Hematopoietic multipotent progenitor cell treated with erythropoietin and hydrocortisone succinate and interleukin-3 and kit ligand, for 4 days (in vitro differentiated cells): ENCODE measurements at places on chromosomes 12 and 14.
A peak's percentile ranks its signal among the peaks of the same experiment; 100 is the strongest.

- peak; percentile 63 for DNase-seq
Measured at GRCh38 chr12:112664569-112664968, 127.0 kb upstream of the RPH3A start.

- DNase-seq, result peak; percentile 92
Measured at GRCh38 chr14:105294142-105294597, 6.6 kb downstream of the BRF1 start.

DNA sequence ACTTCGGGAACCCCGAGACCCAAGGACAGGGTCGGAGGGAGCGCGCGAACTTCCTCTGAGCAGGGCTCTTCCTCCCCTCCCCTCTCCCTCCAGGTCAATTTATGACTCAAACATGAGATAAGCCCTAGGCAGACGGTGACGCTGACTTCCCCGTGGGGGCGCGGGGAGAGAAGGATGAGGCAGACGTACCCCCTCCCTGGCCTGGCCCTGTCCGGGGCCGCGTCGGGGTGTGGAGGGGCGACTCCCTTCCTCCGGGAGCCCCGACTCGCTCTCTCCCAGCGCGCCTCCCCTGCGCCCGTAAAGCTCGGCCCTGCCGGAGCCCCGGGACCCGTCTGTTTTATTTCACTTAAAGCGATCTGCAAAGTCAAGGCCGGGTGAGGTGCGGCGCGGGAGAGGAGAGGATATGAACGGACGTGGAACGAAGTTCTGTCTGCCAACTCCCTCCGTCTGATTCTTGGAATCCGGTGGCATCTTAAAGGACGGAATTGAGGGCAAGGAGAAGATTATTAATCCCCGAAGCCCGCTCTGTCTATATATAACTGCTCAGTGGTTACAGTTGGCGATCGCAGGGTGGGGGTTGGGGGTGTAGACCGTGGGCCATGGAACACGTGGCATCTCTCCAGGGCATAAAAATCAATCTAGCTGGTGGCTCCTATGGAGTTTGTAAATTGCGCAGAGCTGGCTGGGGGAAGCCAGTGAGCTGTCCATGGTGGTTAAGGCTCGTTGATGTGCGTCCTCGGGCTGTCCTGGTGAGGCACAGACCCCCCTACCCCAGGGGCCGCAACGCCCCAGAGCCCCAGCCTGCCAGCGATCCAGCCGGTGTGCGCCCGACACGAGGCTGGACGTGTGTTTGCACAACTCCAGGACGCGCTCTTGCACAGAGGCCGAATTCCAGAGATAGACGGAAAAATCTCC lies 2.9 kb upstream of the PTHLH start:
- peak; percentile 47 for DNase-seq

DNA sequence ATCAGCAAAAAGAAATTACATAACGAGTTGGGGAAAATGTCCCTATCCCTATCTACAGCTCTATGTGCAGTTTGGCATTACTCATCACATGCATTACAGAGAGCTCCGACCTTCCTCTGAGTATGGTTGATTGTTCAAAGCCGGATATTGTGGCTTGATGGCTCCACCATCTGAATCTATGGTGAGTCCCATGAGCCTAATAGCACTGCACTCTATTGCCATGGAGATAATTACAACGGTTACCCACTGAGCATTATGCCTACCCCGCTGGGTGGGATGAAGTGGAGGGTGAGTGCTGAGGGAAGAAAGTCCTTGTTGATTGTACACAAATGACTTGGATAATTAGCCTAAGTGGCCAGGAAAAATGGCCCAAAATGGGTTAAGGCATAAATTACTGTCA lies 800.5 kb downstream of the NRXN3 start:
- no peak for DNase-seq

DNA sequence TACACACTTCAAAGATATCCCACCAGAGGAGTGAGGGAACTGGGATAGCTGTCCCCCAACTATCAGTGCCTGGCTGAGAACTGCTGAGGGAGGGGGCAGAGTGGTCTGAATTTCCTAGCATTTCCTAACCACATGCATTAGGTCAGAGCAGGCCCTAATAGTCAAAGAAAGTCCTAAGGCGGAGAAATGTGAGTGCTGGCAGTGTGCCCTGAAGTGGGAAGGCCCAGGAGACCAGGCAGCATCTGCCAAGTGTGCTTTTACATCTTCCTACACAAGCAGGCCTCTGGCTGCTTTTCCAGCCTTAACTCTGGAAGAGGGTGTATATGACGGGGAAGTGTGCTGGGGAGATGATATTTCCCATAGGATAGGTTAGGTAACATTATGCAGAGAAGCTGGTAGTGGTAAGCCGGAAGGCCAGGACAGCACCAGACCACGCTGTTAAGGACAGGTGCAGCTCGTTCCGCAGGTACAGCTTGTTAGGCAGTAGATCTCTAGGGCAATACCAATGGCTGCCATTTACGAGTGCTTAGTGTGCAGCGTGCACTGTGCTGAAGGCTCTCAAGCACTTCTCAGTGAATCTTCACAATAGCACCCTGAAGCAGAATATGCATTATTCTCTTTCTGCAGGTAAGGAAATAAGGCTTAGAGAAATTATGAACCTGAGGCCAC lies 9.1 kb upstream of the CCDC198 start:
- DNase-seq, result no peak

GRCh38 chr12:121811434-121812319 lies 7.9 kb downstream of the SETD1B start:
- peak; percentile 82 for DNase-seq
